GM23248 (cell line): ENCODE measurements at places on chromosomes 3 and 15. TPM values are rescaled to one million over a fixed set of nuclear protein-coding genes. Genes with fewer than 3 reads are reported as not detected.

DNA sequence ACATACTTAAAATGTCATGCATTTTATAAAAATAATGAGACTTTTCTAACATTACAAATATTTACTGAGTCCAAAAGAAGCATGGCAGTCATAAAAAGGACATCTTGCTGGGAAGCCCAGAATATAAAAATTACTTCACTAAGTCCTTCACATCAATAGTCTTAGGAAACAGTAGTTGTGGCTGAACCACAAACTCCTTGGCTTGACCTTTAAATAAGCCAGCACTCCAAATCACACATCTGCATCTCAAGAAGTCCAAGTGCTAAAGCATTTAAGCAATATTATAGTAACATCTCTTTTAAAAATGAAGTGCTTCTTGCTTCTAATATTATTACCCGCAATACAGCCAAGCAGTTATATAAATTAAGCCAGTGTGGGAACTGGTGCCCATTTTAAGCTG, 8.8 kb downstream of the CCNL1 start:
- H3K27ac ChIP-seq, result no peak overlapping the region
- no peak for DNase-seq

DNA sequence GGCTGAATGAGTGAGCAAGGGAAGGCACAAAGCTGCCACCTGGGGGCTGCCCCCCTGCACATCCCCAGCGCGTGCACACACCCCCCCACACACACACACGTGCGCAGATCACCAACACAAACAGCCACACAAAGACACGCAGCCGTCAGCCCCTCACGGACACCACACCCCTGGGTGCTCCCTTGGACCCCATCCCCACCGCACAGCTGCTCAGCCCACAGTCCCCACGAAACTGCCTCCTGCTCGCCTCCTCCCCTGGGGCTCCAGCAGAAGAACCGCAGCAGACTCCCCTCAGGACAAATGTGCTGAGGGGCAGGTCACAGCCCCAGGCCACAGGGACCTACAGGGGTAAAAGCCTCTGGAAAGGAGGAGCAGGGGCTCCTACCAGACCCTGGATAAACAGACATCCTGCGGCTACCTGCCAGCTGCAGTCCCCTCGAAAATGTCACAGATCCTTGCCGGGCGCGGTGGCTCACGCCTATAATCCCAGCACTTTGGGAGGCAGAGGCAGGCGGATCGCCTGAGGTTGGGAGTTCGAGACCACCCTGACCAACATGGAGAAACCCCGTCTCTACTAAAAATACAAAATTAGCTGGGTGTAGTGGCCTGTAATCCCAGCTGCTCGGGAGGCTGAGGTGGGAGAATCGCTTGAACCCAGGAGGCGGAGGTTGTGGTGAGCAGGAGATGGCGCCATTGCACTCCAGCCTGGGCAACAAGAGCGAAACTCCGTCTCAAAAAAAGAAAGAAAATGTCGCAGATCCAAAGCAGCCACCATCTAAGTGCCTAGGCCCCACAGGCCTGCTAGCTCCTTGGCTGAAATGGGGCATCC, 6.5 kb downstream of the TWF2 start:
- H3K4me1 ChIP-seq, result peaks cover 12% of the 10 kb centered on the region; the same call in 1 of the 2 replicates
- H3K27me3 ChIP-seq, result no peaks in the 10 kb centered on the region
- peaks cover 12% of the 10 kb centered on the region; the same call in 1 of the 2 replicates for H3K36me3 ChIP-seq
- H3K27ac ChIP-seq, result no peak overlapping the region

The SLC15A2 gene
- polyA plus RNA-seq, result not detected in 2 replicates

DNA sequence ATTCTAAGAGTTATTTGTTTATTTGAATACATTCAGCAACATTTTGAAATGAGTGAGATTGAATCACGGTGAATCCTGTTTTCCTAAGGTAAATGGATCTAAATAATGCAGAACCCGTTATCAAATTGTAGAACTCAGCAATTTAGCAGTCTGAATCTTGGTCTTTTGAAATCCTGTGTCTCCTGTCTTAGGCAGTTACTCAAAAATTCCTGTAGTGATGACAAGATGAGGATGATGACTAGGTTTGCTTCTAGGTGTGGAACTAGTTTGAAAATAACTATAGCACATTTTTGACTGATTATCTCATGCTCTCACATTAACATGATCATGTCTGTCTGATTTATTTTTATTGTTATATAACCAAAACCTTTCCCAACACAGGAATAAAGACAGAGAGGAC, 115.0 kb downstream of the RAP2B start:
- H3K27ac ChIP-seq, result peak overlapping the region; percentile 15; the same call in 1 of the 2 replicates
- H3K36me3 ChIP-seq, result no peaks in the 10 kb centered on the region
- peaks cover 41% of the 10 kb centered on the region for H3K4me1 ChIP-seq
- H3K27me3 ChIP-seq, result no peaks in the 10 kb centered on the region
- H3K4me3 ChIP-seq, result no peak overlapping the region

GRCh38 chr3:124514683-124515082, 215.6 kb upstream of the UMPS start:
- H3K4me1 ChIP-seq, result peaks cover 10% of the 10 kb centered on the region
- H3K27ac ChIP-seq, result no peak overlapping the region
- DNase-seq, result peak; percentile 45
- H3K36me3 ChIP-seq, result no peaks in the 10 kb centered on the region
- peaks cover 9% of the 10 kb centered on the region; the same call in 1 of the 2 replicates for H3K27me3 ChIP-seq

DNA sequence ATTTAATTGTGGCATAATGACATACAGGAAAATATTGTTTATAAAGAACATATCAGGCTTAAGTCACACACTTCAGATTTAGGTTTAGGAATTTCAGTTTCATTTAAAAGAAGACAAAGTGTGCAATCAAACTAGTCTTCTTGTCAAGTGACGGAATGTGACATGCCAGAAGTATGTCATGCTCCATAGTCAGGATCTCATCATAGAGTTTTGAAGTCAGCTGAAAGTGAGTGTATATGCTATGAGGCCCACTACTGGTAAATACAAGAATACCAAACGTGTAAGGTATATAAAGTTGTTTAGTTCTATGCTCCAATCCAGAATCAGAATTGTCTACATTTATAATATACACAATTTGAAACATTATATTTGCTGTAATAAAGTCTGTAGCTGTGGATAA, 988.4 kb downstream of the TBL1XR1 start:
- no peaks in the 10 kb centered on the region for H3K4me1 ChIP-seq
- H3K36me3 ChIP-seq, result no peaks in the 10 kb centered on the region
- H3K4me3 ChIP-seq, result no peak overlapping the region
- no peaks in the 10 kb centered on the region for H3K27me3 ChIP-seq

DNA sequence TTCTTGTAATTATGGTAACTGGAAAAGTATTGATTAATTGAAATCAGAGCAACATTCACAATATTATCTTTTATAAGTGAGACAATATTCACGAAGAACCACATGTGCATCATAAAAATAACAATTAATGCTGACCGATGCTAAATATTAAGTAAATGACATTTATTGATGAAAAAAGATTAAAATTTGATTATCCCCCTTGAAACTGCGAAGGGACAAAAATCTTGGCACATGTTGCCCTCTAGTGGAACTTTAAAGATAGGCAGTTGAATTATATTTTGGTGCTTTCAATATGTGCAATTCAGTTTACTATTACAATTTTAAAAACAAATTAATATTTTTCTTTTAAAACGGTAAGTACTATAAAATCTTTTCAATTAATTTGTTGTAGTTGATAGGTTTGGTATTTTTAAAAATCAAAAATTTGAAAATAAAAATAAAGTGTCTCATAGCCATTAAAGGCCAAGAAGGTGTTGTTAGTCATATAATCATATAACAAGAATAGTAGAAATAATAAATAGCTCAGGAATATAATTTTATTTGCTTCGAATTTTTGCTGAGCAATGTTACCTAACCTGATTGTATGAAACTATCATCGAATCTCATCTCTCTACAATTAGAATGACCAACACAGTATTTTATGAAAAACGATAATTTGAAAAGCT, 270.2 kb downstream of the ROBO1 start:
- no peak overlapping the region for H3K27ac ChIP-seq
- DNase-seq, result peak; percentile 50
- no peaks in the 10 kb centered on the region for H3K4me1 ChIP-seq
- no peak overlapping the region for H3K4me3 ChIP-seq
